Skeletal muscle cell (primary cell): ENCODE measurements at places on chromosomes 7 and 10.

DNA sequence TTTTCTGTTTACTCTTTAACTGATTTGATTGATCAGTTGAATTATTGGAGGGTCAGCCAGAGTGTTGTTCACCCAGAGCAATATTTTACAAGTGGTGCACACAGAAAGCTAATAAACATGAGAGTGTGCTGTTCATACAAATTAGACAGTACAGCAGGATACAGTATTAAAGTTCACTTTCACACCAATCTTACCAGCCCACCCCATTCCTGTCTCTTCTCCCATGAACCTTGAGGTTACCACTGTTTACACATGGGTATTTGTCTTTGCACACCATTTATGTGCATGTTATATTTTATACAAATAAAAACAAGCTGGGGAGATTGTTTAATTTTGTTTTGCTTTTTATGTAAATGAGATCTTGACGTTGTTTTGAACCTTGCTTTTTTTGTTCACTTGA, 6.5 kb downstream of the CALU start:
- DNase-seq: no peak

GRCh38 chr7:20112696-20113095, 104.5 kb downstream of the MACC1 start:
- no peak for DNase-seq

GRCh38 chr7:149624006-149624405, 126.4 kb upstream of the ZNF746 start:
- no peak for DNase-seq

- peak; percentile 98 for DNase-seq
Observed at GRCh38 chr10:77104459-77104980, 533.1 kb downstream of the KCNMA1 start.

- DNase-seq: no peak
Observed at GRCh38 chr7:11567571-11567970, 264.4 kb downstream of the THSD7A start.

DNA sequence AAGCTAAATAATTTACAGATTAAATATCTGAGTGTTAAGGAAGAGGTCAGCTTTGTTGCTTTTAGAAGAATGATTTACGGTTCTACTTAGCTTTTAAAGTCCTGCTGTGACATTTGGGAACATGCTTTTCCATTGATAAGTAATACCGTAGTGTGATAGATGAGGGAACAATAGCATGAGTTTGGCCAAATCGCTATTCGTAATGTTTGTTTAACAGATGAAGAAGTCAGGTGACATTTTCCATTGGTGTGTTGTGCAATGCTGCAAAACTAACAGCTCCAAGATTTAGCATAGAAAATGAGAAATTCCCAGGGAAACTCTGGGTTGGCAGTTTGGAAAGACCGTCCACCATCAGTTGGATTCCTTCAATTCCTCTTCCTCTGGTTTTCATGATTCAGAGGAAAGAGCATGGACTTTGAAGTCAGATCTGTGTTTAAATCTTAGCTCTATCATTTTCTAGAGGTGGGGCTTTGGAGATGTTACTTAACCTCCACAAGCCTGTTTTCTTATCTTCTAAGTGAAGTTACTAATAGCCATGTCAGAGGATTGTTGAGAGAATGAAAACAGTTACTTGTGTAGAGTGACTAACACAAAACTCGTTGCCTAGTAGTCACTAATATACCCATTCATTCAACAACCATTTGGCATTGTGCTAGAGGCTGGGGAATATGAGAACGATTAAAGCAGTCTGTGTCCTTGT, 140.4 kb upstream of the BMPER start:
- no peak for DNase-seq

GRCh38 chr7:136953386-136953785, 84.9 kb downstream of the CHRM2 start:
- peak; percentile 40 for DNase-seq

- no peak for DNase-seq
Observed at GRCh38 chr7:110534241-110534931, 556.5 kb upstream of the LRRN3 start.
